ENCODE measurements at places on chromosomes 7 and 10.

GRCh38 chr7:50409856-50410745 lies 40.0 kb downstream of the FIGNL1 start:
- DNase-seq = no peak

DNA sequence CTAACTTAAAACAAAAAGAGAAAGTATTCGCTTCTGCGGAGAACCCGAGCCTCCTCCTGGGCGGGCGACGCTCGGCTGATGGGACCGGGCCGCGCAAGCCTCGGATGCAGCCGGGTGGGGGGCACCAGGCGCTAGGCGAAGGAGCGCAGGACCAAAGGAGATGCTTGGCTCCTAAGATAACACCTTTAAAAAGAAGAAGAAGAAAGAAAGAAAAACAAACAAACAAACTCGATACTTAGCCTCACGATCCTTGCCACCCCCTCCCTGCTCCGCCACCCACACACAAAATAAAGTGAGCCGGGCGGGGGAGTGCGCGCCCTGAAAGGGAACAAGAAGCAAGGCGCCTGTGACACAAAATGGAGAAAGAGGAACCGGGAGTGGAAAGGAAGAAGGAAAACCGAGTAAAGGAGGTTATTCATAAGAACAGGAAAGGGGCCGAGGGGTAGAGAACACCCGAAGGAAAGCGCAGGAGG lies 34.0 kb upstream of the EBLN1 start:
- DNase-seq = peak; percentile 36

GRCh38 chr10:127276794-127277462 lies 80.5 kb upstream of the INSYN2A start:
- no peak for DNase-seq

DNA sequence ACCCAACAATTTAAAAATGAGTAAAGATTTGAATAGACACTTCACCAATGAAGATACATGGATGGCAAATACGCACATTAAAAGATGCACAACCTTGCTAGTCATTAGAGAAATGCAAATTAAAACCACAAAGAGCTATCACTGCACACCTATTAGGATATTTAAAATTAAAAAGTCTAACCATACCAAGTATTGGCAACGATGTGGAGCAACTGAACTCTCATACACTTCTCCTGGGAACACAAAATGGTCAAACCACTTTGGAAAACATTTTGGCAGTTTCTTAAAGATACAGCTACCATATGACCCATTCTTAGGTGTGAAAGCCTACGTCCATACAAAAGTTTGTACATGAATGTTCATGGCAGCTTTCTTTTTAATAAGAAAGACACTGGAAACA lies 36.1 kb downstream of the DCLRE1C start:
- DNase-seq = no peak

DNA sequence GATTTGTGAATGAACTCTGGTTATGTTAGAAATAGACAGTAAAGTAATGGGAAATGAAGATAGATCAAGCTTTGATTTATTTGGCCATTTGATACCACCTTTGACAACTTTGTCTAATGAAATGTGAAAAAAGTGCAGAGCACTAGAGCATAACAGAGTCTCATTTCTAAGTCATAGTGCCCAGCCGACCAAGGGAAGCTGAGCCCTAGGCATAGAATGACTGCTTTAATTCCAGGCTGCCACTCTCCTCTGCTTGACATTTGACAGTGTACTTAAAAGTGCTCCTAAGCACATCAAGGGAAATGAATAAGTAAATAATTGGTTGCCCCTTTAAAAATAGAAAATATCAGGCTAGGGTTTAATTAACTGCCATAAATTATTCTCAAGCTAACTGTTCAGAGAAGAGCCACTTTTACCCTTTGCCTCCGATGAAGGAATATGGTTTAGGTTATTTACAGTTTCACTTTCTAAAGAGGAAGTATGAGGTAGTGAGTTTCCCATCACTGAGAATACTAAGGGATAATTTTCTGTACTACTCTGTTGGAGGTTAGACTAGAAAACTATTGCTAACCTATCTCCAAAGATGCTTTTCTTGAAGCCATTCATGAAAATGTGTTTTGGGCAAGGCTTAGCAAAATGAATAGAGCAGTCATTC lies 591.6 kb downstream of the REEP3 start:
- no peak for DNase-seq

GRCh38 chr10:58511765-58512490 lies 744 bp upstream of the BICC1 start:
- no peak for DNase-seq

DNA sequence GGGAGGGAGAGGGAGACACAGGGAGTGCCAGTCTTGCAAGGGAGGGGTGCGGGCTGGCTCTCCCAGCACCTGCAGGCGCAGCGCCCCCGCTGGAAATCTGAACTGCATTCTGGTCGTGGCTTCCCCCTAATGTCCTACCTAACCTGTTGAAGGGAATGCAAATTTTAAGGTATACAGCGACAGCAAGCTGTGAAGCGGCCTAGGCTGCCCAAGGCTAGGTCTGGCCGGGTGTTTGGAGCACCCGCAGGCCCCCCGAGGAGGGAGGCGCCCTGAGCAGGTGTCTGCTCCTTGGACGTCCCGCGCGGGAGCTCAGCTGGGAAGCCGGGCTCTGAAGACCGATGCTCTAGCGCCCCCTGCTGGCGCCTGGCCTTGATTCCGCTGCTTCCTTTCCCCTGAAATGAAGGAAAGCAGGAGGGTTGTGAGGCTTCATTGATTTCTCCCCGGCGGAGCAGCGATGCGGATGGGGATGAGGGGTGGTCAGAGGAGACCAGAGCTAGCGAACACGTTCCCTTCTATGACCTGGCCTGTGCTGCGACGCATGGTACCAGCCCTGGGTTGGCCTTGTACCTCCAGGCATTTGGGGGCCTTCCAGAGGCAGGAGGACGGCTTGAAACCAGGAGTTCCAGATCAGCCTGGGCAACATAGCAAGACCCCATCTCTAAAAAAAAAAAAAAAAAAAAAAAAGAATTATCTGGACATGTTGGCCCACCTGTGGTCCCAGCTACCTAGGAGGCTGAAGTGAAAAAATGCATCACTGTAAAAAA lies 601.3 kb downstream of the GALNT17 start:
- DNase-seq = peak; percentile 15

GRCh38 chr7:27105301-27106031 lies 3.0 kb upstream of the HOXA2 start:
- DNase-seq = no peak

DNA sequence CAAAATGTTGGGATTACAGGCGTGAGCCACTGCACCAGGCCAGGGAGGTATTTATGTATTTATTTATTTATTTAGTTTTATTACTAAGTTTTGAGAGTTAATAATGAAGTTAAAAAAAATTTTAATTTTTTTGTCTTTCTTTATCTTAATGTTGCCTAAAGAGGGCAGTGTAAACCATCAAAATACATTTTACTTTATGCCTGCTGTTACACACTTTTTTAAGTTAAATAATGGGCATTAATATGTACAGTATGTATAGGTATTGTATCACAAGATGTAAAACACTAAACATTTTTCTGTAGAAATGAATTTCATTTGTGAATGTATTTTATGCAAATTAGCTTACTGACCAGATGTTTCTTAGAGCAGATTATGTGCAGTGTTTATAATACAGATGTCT lies 129.4 kb downstream of the AASS start:
- no peak for DNase-seq

DNA sequence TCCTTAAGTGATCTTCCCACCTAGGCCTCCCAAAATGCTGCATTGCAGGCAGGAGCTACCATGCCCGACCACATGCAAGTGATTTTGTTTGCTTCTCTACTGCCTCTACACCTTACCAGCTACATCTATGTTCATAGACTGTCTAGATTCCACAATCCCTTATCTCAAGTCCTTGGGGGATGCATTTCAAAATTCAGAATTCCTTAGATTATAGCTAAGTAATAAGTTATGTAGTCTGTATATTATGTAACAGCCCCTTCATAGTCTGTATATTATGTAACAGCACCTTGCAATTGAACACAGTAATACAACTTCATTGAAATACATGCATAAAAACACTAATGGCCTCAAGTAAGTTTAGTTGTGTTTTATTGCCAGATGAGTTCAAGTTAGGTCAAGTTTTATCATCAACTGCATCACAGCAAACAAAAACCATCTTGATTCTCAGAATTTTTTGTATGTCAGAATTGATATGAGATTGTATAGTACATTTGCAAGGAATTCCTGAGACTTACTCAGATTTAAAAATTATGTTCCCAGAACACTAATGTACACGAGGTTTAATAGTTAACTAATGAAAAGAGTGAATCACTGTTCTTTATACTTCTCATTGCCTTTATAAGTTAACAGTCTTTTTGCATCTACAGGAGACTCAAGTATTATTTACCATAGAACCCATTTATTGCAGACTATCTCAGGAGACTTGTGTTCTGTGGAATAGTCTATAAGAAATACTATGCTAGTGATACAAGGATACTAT lies 11.6 kb upstream of the FOXP2 start:
- no peak for DNase-seq

DNA sequence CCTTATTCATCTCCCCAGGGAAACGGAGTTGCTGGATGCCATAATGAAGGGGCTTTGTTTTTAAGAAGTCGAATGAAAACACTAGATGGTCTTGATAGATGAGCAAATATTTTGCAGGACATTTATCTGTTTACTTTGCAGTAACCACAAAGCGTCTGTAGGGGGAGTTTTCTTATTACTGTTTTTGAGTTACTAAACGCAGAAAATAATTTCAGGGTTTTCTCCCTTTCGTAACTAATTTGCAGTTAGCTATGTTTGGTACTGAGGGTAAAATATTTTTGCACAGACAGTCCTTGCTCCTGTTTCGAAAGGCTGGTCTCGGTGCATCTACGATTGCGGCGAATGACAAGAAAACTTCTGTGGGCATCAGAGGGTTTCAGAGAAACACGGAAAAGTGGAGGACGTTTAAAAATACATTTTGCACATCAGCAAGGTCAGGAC lies 505.6 kb upstream of the MKI67 start:
- DNase-seq = no peak

GRCh38 chr10:31090894-31091607 lies 59.4 kb upstream of the ZNF438 start:
- no peak for DNase-seq

- DNase-seq = no peak
Observed at GRCh38 chr7:155194382-155195140, 103.1 kb upstream of the INSIG1 start.

- DNase-seq = no peak
Observed at GRCh38 chr7:70132226-70132851, 534.1 kb downstream of the AUTS2 start.

- DNase-seq = no peak
Observed at GRCh38 chr7:108189733-108190388, 59.7 kb upstream of the LAMB4 start.

DNA sequence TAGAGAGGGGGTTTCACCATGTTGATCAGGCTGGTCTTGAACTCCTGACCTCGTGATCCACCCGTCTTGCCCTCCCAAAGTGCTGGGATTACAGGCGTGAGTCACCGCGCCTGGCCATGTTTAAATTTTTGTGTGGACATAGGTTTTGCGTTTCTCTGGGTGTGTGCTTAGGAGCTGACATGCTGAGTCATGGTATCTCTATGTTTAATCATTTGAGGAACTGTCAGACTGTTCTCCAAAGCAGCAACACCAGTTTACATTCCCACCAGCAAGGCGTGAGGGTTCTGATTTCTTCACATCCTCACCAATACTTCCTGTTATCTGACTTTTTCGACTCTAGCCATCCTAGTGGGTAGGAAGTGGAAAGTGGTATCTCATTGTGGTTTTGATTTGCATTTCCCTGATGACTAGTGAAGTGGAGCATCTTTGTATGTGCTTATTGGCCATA lies 153.7 kb downstream of the DNAJB6 start:
- no peak for DNase-seq

DNA sequence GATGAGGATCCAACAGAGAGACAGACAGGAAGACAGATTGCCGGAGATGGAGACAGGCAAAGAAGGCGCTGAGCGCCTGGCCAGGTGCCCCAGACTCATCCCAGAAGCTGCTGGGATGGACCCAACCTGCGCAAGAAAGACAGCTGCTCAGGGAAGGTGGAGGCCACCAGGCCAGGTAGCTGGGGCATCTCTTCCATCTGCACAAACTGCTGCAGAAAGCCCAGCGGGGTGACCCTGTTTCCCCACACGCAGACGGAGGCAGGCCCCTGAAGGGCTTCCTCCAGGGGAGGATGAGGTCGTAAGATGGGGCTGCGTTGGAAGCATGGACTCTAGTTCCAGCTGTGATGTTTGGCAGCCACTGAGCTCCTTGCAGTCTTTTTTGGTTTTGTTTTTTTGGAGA lies 16.5 kb upstream of the YWHAG start:
- DNase-seq = no peak

DNA sequence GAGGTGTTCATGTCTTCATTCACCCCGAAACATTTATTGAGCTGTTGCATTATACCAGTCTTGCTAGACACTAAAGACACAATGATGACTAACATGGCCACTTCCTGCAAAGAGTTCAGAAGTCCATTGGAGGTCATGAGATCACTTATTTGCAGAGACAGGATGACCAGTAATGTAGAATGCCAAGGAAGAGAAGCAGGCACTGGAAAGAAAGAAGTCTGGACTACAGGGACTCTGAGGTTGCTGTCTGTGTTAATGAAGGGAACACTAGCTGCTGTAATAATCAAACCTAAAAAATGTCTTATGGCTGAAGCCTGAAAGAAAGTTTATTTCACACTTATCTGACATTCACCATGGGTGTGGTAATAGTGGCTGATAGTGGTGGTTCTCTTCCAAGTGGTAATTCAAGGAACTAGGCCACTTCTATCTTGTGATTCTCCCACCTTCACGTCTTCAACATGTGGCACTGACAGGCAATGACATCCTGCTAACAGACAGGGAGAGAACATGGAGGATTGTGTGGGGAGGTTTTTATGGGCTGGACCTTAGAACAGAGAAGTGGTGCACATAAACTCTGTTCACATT lies 89.2 kb upstream of the MKLN1 start:
- DNase-seq = no peak

DNA sequence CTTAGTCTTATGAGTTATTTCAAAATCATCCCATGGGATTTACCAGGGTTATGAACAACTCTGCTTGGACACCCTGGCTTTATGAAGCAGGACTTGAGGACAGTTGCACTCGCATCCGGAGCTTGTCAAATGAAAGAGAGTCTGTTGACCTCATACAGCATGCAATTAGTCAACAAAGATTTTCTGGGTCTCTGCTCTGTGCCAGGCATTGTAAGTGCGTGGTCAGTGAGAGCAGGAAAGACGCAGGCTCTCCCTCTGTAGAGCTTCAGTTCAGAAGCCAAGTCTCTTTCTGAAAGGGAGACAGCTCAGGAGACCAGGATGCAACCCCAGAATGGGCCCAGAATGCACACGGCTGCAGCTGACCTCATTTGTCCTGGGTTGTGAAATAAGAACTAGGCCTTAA lies 45.5 kb upstream of the DMBT1 start:
- no peak for DNase-seq

DNA sequence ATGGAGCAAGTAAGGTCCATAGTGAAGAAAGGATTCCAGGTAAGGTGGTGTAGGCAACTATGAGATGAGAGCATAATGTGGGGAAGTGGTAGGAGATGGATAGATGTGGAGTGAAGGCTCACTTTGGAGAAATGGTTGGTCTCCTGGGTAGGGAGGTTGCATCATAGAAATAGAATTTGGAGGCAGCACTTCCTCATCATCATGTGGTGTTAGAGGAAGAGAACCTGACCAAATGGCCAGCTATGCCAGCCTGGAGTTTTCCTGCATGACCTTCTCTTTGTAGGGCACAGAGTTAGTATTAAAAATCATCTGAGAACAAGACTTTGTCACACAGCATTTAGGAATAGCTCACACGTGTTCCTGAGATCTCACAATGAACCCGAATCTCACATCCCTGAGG lies 126.7 kb upstream of the CXCL12 start:
- no peak for DNase-seq

Data from stimulated activated naive CD4-positive, alpha-beta T cell (primary cell).